ENCODE measurements at places on chromosomes 2 and 18.
A peak's percentile ranks its signal among the peaks of the same experiment; 100 is the strongest.

GRCh38 chr18:45775241-45775676 lies 50.2 kb upstream of the SIGLEC15 start:
- DNase-seq: peak; percentile 54

GRCh38 chr18:59008302-59008974 lies 131.2 kb upstream of the SEC11C start:
- no peak for DNase-seq

DNA sequence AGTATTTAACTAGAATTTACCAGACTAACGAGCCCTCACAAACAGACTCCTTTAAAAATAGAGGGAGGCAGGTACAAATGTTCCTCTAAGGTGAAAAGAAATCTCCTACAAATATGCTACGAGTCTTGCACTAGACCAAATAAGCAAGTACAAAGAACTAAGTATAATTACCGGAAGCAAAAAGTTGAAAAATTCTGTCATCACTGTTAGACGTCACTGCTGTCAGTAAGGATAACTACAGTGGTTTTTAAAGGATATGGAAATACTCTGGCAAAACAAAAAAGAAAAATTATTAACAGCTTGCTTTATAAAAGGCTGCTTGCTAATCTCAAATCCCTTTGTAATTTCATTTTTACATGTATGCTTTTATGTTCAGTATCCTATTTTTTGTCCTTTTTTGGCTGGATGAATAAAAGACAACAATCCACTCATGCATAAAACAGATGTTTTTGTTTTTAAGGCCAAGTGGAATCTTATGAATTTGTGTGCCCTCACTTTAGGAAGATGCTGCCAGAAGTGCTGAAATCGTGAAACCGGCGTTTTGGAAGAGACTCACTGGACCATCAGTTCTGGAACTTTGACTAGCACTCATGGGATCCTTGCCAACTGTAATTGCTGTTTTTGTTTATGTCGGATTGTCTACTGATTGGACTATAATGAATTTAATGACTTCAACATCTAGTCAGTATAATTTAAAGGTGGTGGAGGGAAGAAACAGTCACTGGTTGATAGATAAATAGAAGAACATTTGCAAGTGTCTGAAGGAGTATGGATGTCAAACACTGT lies 6.7 kb downstream of the ZNF521 start:
- no peak for DNase-seq

GRCh38 chr2:29080886-29081743 lies 6.8 kb upstream of the PCARE start:
- no peak for DNase-seq

- no peak for DNase-seq
These were observed 89.3 kb downstream of the ACVR1 start for GRCh38 chr2:157786663-157787363.

GRCh38 chr2:170288859-170289258 lies 110.9 kb downstream of the MYO3B start:
- no peak for DNase-seq

GRCh38 chr2:88885679-88886416 lies 194.4 kb downstream of the RPIA start:
- no peak for DNase-seq

GRCh38 chr2:75284345-75284744 lies 85.0 kb upstream of the TACR1 start:
- no peak for DNase-seq

DNA sequence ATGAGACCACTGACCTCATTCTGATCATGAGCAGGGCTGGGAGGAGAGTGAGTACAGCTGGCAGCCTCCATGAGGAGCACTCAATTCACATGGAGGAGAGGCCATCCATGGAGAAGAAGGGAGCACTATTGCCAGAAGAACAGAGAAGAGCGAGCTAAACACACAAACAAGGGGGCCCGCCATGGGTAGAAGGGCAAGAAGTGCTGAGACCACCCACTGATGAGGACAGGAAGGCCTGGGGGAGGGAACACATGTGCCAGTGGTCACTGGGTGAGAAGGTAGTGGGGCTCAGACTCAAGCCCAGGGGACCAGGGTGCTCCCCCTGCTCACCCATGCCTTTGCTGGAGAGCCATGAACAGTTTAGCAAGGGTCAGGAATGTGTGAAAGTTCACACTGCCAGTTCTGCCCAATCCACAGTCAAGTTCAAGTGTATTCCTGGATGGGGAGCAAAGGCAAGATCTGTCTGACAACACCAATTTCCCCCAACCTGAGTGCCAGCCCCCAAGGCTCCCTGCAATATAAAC lies 57.7 kb downstream of the TTC32 start:
- no peak for DNase-seq

GRCh38 chr2:236246711-236247246 lies 17.4 kb downstream of the ASB18 start:
- no peak for DNase-seq

- no peak for DNase-seq
These were observed 132.7 kb upstream of the NT5C1B start for GRCh38 chr2:18722101-18722500.

DNA sequence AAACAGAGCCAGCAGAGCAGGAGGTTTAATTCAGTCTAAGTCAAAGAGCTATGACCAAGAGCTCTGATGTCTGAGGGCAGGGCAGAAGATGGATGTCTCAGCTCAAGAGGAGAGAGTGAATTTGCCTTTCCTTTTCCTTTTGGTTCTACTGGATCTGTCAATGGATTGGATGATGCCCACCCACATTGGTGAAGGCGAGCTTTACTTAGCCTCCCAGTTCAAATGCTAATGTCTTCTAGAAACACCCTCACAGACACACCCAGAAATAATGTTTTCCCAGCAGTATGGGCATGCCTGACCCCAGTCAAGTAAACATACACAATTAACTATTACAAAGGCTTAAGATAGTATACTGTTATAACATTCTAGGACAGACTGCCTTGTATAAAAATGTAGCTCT lies 236.3 kb upstream of the NRXN1 start:
- DNase-seq: no peak

DNA sequence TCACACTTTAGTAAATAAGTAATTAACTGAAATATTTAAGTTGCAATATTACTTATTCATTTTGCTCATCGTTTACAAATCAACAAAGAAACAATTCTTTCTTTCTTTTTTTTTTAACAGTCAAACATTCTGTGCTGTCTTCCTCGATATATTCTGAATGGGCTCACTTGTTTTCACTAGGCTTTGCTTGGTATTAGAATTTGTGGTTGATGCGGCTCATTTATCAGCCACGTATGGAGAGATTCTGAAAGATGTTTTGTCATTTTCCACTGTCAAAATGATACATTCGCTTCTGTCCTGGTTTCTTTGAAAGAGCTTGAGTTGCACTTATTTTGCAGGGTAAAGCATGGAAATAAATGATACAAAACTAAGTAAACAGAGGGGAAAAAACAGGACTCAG lies 323.7 kb downstream of the LRRTM1 start:
- no peak for DNase-seq

DNA sequence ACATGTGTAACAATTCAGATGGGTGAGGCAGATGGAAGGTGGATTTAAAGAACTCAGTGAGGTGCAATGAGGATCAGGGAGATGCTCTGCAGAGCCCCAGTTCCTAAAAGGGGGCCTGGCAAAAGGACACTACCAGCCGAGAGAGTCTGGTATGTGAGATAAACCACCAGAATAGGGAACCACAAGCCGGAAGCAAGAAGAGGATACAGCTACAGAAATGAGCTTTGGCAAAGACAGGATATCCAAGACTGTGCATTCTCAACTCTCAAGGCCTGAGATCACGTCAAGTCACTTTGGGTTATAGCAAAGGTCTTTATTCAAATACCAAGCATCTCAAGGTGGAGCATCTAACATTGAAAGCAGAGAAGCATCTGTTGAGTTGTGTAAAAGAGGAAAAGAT lies 293.5 kb downstream of the ARHGAP15 start:
- DNase-seq: no peak

DNA sequence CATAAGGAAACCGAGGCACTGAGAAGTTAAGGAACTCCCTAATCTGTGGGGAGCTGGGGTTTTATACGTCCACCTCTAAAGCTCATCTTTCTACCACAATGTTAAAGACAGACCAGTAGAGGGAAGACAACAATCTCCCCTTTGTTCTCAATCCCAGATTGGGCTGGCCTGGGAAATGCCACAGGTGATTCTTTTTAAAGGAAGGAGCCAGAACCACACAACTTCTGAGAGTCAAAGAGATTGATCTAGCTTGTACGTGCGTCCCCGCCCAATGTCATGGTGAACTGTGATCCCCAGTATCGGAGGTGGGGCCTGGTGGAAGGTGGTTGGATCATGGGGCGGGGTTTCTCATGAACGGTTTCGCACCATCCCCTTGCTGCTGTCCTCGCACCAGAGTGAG lies 81.8 kb upstream of the LCLAT1 start:
- DNase-seq: no peak

- DNase-seq: no peak
These were observed 1.6 kb downstream of the LONRF2 start for GRCh38 chr2:100320547-100321178.

DNA sequence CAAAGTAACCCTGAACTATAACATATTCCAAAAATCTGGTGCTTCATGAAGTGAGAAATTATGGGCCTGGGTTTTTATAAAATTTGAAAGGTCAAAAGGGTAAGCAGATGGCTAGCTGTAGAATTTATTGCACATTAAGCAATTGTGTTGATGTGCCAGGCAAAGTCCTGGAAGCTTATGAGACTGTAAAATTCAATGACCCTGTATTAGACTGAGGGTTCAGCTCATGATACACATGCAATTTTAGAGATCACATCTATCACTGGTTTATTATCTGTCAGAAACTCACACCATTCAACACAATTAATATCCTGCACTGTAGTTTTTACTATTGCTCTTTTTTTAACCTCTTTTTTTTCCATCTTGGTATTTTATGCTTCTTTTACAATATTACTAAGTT lies 1162.6 kb upstream of the SLC39A10 start:
- no peak for DNase-seq

GRCh38 chr2:218776488-218776887 lies 5.5 kb upstream of the CYP27A1 start:
- no peak for DNase-seq

GRCh38 chr2:215368493-215368809 lies 56.6 kb downstream of the ATIC start:
- DNase-seq: no peak

GRCh38 chr2:41489638-41490037 lies 558.2 kb upstream of the PKDCC start:
- DNase-seq: no peak

DNA sequence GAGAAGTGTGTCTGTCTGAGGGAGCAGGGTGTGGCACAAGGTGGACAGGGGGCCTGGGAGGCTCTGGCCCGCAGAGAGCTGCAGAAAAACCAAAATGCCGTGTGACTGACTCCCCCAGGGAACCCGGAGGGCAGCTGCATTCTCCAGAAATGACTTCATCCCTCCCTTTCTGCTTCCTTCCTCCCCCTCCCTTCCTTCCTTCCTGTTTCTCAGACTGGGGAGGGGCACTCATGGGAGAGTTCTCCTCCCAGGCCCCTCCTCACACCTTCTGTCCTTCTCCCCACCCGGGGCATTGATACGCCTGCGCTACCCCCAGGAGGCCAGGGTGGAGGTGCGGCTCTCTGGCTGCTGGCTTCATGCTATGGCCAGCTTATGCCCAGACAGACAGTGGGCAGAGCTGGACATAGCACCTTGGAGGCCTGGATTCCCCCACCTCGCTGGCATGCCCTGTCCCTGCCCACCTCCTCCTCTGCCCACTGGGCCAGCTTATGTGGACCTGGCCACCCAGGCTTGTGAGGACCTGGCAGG lies 8.2 kb upstream of the GPR17 start:
- DNase-seq: no peak

DNA sequence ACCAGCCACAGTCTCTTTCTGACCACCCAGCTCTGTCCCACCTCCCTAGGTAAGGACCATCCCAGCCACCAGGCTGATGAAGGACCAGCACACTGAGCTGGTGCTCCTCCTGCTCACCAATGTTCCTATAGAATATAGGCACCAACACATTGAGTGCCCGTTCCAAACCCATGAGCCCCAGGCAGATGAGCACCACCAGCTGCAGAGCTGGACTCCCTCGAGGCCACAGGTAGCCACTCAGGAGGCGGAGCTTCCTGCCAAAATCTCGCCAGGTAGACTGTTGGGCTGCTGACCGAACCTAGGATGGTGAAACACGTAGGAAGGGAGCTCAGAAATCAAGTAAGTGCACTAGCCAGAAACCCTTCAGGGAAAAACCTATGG lies 2.2 kb downstream of the ABCB6 start:
- no peak for DNase-seq

GRCh38 chr2:208648368-208648767 lies 241.8 kb downstream of the PTH2R start:
- DNase-seq: no peak

- DNase-seq: no peak
These were observed 81.2 kb downstream of the TSN start for GRCh38 chr2:121836611-121837010.

DNA sequence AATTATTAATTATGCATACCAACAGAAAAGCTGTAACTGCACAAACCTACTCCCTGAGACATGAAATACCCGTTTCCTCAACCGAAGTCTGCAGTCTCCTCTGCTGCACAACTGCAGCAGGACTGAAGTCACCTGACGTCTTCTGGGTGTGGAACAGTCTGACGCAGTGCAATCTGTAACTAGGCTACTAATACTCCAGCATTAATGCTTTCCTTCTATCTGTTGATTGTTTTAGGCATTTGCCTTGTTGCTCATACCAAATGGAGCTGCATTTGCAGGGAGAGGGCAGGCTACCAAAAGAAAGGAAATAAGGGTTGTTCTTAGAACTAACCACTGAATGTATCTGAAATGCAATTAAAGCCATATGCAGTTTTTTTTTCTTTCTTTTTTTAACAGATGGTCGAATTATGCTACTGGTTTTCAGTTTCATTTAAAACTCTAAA lies 40.1 kb downstream of the RTN4 start:
- DNase-seq: peak; percentile 4
